ENCODE measurements at places on chromosomes 1 and 21.

DNA sequence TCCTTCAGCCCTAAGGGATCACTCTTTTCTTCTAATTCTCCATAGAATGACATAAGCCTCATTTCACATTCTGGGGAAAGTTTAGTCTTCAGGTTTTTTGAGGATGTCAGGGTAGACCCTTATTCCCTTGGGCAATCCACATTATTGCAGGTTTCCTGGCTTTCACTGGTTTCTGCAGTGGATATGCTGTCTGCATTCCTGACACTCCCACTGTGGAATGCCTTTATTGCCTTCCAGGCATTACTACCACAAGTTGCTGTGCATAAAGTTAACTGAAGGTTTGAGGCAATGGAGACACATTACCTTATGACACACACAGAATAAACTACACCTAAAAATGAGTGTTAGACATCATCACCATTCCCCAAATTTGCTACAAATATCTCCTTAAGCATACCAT lies 12.7 kb downstream of the FASLG start:
- no peak for DNase-seq

- no peak for DNase-seq
Measured at GRCh38 chr1:209042413-209042812, 541.1 kb upstream of the CAMK1G start.

GRCh38 chr1:220711056-220711809 lies 21.1 kb downstream of the C1orf115 start:
- no peak for DNase-seq

- DNase-seq = no peak
Measured at GRCh38 chr1:245863566-245864184, 643.4 kb downstream of the SMYD3 start.

DNA sequence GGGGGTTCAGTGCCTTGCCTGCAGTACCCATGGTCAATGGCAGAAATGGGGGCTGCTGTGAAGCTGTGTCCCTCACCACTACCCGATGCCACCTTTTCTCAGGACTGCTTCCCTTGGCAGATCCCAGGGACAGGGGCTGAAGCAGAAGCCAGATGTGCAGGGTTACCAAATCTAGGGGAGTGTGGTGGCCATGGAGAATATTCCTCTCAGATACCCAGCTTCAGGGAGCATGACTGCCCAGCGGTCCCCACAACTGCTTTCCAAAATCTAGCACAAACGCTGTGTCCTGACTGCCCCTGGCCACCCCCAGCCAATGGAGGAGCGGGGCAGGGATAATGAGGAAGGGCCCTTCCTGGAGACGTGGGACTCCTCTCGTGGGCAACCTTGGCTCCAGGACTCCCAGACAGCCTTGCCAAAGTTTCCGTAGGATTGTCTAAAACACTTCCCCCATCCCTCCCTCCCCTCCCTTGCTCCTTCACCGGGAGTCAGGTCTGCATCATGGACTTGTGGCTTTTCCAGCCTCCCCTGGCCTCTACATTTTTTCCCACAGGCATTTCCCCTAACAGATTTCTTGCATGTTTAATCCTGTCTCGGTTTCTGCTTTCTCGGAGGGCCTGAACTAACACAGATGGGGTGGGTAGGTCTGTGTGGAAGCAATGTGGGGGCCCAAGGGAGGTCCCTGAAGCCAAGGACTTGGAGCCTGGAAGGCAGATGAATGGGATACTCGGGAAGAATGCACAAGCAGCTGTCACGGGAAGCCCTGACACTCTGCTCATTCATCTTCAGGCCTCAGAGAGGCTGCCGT lies 80.5 kb downstream of the OMA1 start:
- no peak for DNase-seq
